SK-N-MC (cell line): ENCODE measurements at places on chromosomes 16 and 17.

DNA sequence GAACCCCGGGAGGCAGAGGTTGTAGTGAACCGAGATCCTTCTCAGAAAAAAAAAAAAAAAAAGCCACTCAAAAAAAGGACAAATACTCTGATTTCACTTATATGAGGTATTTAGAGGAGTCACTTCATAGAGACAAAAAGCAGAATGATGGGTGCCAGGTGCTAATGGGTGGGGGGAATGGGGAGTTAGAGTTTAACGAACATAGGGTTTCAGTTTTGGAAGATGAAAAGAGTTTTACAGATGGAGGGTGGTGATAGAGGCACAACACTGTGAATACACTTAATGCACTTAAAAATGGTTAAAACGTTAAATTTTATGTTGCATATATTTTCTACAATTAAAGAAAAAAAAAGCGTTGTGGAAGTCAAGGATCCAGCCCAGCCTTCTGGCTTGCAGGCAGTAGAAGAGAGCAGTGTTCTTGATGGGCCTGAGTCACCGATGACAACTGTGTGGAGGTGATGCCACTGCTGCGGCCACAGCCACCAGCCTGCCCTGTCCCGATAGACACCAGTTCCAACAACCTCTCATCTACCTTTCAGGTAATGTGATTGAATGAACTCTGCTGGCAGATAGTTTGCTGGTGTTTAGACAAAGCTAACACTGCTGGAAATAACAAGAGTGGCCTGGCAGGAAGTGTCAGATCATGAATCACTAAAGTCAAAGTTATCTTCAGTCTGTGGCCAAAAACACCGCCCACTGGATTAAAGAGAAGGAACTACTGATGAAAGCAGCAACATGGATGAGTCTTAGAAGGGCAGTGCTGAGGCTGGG, 49.9 kb upstream of the COX10 start:
- DNase-seq, result no peak

DNA sequence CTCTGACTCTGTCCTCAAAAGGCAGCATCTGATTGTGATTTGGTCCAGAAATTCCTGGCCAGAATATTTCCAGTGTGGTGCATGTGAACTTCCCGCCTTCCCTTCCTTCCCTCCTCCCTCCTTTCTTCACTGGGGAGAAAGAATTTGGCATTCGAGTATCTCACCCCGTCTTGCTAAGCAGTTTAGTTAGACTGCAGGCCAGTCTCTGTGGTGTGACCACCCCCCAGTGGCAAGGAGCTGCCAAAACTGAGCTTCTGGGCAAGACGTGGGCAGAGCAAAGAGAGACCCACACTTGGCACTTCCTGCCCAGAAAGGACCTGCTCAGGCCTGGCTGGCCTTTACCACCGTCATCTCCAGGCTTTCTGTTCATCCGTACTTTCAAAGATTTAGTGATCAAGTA, 36.4 kb downstream of the SNX20 start:
- no peak for DNase-seq

GRCh38 chr17:67615011-67615561, 102.7 kb upstream of the NOL11 start:
- no peak for DNase-seq

- DNase-seq, result no peak
Measured at GRCh38 chr17:50949128-50949988, 83.2 kb upstream of the TOB1 start.

- no peak for DNase-seq
Measured at GRCh38 chr17:1471490-1471889, 15.5 kb upstream of the CRK start.
